ENCODE measurements at places on chromosomes 7 and 10. TPM values are rescaled to one million over a fixed set of nuclear protein-coding genes. Genes with fewer than 3 reads are reported as not detected.

FANK1 gene
- total RNA-seq, result 10.0 TPM

RNF148 gene
- 0.74 TPM for total RNA-seq

CCDC71L gene
- total RNA-seq, result 206 TPM

COL26A1 gene
- not detected for total RNA-seq

DGKI gene
- 4.0 TPM for total RNA-seq

PDGFA gene
- total RNA-seq, result 24.0 TPM

Measured in smooth muscle cell of bladder (primary cell).